ENCODE measurements at places on chromosomes 3 and 15.

GRCh38 chr3:46695177-46695961, 1.9 kb upstream of the ALS2CL start:
- no peak for DNase-seq

DNA sequence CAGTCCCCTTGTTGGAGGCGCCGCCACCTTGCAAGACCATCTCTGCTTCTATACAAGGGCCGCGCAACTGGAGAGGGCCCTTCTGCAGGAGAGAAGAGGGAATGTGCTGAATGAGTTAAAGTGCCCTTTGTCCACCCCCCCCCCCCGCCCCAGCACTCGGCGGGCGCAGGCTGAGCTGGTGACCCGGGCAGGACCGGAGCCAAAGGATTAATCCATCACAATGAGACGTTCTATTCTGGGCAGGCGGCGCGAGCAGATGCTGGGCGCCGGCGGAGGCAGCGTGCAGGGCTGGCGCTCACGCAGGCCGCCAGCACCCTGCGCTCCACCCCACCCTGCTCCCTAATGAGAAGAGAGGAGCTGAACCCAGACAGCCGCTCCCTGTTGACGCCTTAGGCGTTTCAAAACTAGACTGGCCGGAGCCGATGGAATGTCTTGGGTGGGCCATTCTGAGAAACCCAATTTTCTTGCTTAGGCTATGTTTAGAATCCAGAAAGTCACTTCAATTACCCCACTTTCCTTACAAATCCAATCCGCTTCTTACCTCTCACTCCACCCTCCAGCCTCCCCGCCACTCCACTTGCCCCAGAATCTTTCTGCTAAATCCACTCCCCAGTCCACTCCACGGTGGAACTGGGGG, 32.9 kb downstream of the GJD2 start:
- DNase-seq: peak; percentile 94

DNA sequence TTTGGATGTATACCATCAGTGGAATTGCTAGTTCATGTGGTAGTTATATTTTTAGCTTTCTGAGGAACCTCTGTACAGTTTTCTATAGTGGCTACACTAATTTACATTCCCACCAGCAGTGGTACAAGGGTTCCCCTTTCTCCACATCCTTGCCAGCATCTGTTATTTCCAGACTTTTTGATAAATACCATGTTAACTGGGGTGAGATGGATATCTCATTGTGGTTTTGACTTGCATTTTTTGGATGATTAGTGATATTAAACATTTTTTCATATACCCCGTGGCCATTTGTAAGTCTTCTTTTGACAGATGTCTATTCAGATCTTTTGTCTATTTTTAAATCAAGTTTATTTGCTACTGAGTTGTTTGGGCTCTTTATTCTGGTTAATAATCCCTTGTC, 455.6 kb upstream of the RARB start:
- DNase-seq: no peak

DNA sequence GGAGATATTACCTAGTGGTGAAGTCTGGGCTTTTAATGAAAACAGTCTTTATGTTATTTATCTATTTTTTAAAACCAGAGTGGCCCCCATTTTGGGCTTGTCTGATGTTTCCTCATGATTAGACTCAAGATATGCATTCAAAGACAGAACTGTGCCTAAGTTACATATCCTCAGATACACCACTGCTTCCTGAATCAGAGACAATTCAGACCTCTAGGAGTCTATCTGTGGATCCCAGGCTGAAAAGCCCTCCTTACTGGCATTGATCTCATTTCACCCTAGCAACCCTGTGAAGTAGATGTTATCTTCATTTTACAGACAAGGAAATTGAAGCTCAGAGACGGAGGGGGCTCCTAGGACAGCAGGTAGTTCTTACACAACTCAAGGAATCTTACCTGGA, 16.8 kb upstream of the TGM5 start:
- no peak for DNase-seq

GRCh38 chr3:137761563-137762503, 2.3 kb upstream of the SOX14 start:
- no peak for DNase-seq

GRCh38 chr15:63972801-63973200, 73.5 kb downstream of the DAPK2 start:
- DNase-seq: no peak

GRCh38 chr3:113268311-113268710, 57.0 kb downstream of the BOC start:
- DNase-seq: no peak

Data from retinal pigment epithelial cell (primary cell).